ENCODE measurements at places on chromosomes 3 and 15.
A peak's percentile ranks its signal among the peaks of the same experiment; 100 is the strongest.

DNA sequence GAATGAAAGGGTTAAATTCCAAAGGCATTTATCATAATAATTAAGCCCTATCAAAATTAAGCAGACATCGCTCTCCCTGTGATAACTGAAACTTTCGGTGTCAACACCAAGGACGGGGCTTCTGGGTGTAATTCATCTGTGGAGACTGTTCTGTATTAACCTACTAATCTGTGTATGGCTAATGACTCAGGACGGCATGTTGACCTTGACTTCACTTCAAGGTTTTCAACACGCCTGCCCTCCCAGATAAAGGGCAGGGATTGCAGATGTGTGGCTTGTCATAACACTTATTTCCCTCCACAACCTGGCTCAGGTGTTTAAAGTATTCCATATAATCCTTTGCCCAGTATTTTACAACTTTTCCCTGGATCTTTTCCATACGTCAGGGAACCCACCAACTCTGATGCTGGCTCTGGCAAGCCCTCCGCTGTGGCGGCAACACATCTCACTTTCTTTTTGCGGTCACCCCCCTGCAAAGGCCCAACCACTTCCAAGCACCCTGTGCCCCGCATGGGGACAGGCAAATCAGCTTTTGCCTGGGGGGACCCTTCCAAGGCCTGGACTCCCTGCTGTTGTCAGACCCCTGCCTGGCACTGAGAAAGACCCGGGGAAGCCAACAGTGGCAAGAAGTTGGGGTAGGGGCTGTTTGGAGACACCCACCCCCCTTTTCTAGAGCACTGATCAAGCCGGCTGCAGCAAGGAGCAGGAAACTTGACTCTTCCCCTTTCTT is 93.2 kb upstream of the MEF2A start:
- DNase-seq, result no peak

DNA sequence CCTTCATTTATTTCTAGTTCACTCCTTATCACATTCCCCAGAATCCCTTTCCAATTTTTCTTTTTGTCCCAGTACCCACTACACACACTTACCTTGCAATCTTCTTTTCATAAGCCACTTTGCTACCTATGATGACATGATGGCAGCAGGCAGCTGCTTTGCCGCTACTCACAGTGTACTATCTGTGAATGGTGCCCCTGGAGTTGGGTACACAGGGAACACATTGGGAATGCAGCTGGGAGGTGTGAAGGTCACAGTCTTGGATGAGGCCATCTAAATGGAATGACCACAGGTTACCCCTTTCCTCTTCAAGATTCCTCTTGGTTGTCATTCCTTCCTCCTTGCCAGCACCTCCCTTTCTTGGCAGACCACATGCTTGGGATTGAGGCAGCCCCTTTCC is 20.8 kb upstream of the TNIK start:
- DNase-seq, result no peak

DNA sequence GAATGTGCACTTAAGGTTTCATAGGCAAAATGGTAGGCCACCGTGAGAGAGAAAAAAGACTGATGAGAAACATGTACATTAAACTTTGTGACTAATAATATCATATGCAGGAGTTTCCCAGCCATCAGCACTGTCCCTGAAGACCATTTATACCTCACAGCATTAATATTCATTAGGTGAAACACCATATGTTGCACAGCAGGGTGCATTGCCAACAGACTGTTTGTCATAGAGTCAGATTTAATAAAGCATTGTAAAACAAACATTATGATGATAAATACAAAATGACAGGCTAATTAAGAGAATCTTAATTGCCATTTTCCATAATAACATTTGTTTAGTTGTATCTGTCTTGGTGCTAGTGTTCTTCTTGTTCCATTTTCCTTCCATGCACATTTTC is 578.3 kb downstream of the EPHA3 start:
- no peak for DNase-seq

GRCh38 chr3:32459450-32459849 is 43.2 kb downstream of the CMTM6 start:
- no peak for DNase-seq

DNA sequence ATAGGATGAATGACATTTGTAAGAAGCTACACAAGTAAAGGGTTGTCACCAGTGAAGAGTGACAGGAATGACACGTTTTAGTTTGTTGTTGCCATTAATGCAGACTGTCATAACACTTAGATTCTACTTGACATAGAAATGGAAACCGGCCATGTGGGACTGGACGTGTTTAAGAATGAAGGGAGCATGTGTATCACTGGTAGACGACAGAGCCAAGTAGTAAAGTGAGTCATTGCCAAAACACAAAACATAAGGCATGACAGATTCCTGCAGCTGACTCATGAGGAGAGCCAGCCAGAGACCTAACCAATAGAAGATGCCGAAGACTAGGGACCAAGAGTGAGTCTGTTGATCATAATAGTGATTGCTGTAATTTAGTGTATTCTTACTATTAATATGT is 106.2 kb upstream of the PLAAT1 start:
- no peak for DNase-seq

DNA sequence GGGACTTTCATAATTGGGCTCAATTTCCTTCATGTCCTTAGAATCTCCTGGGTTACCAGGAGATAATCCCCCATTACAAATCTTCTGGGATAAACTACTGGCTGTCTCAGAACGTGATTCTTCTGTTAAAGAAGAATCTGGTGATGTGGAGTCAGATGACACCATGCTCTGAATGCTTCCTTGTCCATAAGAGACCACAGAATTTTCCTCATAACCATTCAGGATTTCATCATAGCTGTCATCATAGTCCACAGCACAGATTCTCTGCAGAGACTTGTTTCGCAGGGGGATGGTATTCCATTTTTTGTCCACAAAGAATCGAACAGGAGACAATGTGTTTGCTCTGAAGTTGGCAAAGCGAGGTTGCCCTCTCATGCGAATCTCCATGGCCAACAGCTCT is 109.8 kb upstream of the TSPAN3 start:
- DNase-seq, result no peak

GRCh38 chr15:30791239-30792175 is 112.2 kb upstream of the FAN1 start:
- DNase-seq, result no peak

- DNase-seq, result no peak
These were observed 30.2 kb downstream of the HEG1 start for GRCh38 chr3:125025642-125026041.

- peak; percentile 93 for DNase-seq
These were observed at the start of gene FRMD5 for GRCh38 chr15:44195151-44195740. Gene FRMD5, minus strand, starts transcription at chr15:44195271.

DNA sequence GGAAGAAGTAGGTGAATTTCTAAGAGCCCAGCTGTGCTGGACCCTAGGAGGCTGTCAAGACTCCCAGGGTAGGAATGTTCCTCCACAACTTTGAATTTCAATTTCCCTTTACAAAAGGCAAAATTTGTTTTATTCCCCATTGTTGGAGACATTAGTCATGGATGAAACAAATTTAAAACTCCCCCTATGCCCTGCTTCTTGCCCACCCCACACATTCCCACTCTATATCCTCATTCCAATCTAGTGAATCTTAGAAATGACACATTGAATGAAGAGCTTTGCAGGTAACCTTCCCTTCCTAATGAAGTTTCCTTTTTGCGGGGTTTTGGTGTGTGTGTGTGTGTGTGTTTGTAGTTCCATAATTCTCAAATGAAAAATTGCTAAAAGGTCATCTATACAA is 72.6 kb downstream of the CCNL1 start:
- no peak for DNase-seq

- DNase-seq, result no peak
These were observed 4.9 kb upstream of the MYZAP start for GRCh38 chr15:57586661-57587424.

- no peak for DNase-seq
These were observed 156.1 kb downstream of the ROBO2 start for GRCh38 chr3:77195766-77196545.

DNA sequence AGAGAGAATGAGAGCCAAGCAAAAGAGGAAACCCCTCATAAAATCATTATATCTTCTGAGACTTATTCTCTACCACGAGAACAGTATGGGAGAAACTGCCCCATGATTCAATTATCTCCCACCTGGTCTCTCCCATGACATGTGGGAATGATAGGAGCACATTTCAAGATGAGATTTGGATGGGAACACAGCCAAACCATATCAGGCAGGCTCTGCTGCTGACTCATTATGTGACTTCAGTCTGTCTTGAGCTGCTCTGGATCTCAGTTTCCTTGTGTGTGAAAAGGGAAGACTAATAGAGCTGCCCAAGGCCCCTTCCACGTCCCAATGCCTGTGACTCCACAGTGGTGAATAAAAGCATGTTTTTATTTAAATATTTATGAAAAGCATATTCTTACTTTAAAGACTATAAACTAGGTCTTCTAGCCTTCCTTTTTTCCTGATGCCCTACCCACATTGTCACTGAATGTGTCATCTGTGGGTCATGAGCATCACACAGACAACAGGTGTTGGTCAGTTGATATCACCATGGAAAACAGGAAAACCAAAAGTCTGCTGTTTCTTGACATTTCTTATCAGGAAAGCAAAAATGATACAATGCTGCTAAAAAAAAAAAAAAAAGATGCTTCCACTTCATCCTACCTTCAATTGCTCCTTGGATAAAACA is 96.0 kb upstream of the PPP2R3A start:
- DNase-seq, result no peak

DNA sequence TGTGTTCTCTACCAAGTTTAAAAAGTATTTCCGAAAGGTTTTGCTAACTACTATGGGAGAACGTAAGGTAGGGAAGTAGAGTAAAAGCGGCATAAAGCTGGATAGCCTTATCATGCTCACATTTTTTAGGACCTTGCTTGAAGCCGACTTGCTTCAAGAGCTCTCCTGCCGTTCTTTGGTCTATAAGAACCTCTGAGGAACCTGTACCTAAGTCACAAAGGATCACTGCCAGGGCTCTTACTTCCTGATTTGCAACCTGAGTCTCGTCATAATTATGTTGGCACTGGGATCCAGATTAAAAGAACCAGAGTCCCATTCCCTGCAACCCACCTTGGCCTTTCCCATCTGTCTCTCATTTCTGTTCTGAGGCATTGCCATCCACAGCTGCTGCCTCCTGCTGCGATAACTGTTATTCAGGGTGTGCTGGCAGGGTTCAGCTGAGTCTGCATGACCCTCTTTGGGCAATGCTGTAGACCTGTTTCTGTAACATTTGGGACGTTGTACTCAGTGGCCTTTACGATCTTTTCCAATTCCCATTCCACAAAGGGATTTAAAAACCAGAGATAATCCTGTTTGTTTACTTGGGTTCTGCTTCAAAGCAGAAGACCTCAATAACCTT is 131.0 kb upstream of the UMPS start:
- DNase-seq, result no peak

- DNase-seq, result no peak
These were observed 9.5 kb downstream of the ISL2 start for GRCh38 chr15:76345880-76346668.

GRCh38 chr3:49701388-49702077 is 12.2 kb downstream of the RNF123 start:
- DNase-seq, result no peak

DNA sequence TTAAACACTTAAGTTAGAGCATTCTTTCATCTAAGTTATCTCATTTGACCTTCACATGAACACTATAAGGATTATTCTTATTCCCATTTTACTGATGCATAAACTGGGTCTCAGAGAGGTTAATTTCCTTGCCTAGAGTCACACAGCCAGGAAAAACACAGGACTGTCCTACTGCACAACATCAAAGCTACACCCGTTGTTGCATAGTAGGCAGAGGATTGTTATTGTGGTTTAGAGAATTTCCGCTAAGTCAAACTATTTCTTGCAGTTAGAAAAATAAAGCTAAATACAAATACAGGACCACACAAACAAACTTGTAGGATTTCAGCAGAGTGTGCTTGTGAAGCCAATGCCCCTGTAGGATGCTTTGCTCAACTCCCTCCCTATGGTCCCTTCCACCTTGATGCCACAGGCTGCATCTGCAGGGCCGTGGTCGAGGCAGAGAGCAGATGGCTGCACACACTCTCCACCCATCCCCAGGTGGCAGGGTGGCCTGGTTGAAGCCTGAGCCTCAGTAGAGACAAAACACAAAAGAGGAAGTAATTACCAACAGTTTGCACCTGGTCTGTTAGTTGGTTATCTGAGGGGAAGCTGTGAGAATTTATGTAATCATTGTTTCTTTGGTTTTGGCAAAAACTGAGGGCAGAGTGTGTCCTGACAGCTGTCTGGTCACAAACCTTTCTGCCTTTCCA is 41.1 kb upstream of the SKOR1 start:
- no peak for DNase-seq

DNA sequence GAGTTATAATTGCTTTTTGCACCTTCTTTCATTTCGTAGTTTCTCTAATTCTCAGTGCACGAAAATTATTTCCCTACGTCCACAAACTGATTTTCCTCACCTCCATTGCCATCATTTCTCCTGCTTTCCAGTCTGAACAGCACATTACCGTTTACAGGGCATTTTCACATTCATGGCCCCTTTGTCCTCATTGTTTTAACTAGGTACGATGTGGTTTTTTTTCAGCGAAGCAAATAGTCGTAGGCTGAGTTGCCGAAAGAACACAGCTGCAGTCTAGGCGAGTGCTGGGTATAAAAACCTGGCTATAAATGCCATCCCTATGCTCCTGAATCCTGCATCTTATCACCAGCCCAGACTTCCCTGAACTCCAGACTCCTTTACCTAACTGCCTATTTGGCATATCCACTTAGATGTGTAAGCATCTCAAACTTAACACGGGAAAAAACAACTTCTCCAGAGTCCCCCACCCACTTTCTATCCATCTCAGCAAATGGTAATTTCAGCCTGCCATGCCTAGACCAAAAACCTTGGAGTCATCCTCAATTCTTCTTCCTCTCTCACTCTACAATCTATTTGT is 691 bp upstream of the FSIP1 start:
- peak; percentile 31 for DNase-seq

DNA sequence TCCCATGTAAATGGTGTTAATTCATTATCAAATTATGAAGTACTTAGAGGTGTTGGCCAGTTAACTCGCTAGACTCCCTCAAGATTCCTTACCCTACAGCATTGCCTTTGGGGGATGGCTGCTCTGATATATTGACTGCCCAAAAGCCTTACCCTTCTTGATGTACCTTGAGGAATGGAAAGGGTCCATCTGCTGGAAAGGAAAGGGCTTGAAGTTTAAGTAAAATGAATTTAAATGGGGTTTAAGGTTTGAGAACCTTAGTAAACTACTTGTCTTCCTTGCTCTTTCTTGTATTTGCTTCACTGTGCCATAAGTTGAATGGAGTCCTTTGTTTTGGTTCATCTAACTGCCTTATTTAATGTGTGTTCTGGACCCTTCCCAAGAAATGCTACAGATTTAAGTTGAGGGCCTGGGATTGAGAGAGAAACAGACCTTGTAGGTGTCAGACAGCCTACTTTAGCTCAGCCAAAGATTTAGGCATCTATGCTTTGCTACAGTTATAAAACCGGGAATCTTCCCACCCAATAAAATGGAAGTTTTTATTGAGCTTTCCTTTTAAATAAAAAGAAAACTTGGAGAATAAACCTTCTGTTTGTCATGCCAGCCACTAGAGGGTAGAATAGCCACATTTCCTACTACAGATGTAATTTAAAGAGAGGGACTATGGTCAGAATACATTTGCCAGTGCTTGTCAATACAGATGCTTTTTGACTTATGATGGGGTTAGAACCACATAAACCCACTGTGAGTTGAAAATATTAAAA is 25.3 kb downstream of the CMSS1 start:
- DNase-seq, result no peak

GRCh38 chr15:56217341-56217740 is 26.3 kb downstream of the RFX7 start:
- DNase-seq, result no peak

Data from C1 segment of cervical spinal cord (tissue), 14 donors.